Osteocyte (in vitro differentiated cells): ENCODE measurements at places on chromosomes 16 and 17. TPM values are rescaled to one million over a fixed set of nuclear protein-coding genes. Genes with fewer than 3 reads are reported as not detected.
A peak's percentile ranks its signal among the peaks of the same experiment; 100 is the strongest.

GRCh38 chr17:37659925-37660324 lies 16.7 kb upstream of the DDX52 start:
- H3K4me1 ChIP-seq, result no peaks in the 10 kb centered on the region
- no peak overlapping the region for H3K4me3 ChIP-seq
- no peaks in the 10 kb centered on the region for H3K27me3 ChIP-seq
- H3K27ac ChIP-seq, result no peak overlapping the region

DNA sequence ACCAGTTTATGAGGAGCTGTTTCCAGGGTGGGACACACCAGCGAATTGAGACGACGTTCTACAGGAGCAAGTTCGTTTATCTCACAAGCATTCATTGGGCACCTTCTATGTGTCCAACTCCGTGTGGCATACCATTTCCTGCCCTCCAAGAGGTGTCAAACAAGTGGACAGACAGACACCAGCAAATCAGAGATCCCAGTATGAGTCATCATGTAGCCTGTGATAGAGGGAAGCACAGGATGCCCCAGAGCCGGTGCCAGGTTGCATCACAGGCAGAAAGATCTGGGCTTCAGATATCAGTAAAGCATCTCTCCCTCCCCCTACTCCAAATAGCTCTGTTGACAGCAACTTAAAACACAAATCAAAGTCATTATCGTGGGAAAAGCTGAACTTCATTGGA lies 31.8 kb upstream of the MAF start:
- no peaks in the 10 kb centered on the region for H3K27me3 ChIP-seq
- H3K36me3 ChIP-seq, result no peaks in the 10 kb centered on the region
- H3K27ac ChIP-seq, result no peak overlapping the region
- H3K4me3 ChIP-seq, result no peak overlapping the region
- peaks cover 9% of the 10 kb centered on the region for H3K4me1 ChIP-seq
- no peak for DNase-seq

DNA sequence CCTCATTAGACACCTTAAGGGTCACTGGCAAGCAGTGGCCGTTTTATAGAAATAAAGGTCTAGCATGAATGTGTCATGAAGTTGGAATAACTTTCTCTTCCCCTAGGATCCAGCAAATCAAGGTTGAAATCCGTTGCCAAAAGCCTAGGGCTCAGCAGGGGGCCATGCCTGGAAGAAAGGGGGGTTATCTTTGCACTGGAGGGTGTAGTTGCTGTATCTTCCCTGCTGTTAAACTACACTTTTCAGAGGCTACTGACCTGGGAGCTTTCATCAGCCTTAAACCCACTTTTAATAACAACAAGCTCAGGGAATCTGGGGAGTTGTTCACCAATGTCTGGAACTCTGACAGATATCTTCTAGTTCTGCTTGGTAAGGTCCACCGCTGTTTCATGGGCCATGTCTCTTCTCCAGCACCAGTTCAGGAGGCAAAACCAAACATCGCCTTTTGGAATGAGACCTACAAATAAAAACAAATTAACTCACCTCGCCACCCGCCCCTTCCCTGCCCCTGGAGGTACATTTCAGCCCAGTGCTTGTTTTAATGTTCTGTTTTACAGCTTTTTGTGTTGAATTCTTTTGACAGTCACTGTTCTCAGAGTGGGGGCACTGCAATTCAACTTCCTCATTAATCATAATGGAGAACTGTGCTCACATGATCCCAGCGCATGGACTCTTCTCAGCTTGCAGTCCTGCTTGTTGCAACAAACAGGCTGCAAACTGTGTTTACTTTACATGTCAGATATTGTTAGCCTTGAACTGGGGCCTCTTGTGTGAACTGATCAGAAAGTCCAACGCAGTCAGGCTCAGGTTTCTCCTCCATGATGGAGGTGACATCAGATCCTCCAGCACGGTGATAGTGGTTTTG lies 508.7 kb downstream of the KCNJ2 start:
- no peaks in the 10 kb centered on the region for H3K4me1 ChIP-seq
- DNase-seq, result no peak
- H3K4me3 ChIP-seq, result no peak overlapping the region
- no peak overlapping the region for H3K27ac ChIP-seq

DNA sequence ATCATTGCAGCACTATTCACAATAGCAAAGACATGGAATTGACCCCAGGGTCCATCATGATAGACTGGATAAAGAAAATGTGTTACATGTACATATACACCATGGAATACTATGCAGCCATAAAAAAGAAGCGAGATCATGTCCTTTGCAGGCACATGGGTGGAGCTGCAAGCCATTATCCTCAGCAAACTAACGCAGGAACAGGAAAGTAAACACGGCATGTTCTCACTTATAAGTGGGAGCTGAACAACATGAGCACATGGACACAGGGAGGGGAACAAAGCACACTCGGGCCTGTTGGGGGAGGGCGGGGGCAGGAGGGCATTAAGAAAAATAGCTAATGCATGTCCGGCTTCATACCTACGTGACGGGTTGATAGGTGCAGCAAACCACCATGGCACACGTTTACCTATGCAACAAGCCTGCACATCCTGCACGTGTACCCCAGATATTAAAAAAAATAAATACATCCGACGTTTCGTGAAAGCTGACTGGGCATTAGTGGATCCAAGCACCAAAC lies 28.9 kb downstream of the ZNF778 start:
- H3K36me3 ChIP-seq, result no peaks in the 10 kb centered on the region
- H3K4me1 ChIP-seq, result peaks cover 9% of the 10 kb centered on the region
- no peak overlapping the region for H3K27ac ChIP-seq
- DNase-seq, result no peak

DNA sequence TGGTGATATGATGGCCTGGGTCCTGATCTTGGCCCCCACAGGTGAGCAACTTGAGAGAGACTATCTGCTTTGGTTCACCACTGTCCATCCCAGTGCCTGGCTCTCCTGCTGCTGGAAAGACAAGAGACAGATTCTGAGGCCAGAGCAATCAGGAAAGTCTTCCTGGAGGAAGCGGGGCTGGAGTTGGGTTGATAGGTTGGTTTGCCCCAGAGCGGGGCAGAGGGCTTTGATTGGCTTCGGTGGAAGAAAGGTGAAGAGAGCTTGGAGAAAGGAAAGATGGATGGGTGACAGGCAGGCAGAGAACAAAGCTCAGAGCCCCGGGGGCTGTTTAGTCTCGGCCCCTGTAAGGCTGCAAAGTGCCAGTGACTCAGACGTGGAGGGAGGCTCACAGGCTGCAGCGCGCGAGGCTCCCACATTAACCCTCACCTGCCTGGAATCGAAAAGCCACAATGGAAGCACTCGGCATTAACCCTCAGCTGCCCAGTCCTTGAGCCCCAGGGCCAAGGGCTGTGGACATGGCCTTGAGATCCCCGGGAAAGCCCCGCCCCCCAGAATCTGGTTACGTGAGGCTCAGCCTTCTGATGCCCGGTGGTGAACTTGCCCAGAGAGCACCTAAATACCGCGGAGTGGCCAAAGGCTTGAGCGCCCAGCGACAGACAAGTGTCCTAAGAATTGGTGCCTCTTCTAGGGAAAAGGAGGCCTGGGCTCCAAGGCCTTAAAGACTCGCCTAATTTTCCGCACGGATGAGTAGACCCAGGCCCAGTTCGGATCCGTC lies 996 bp upstream of the CPNE2 start:
- DNase-seq, result no peak
- H3K4me3 ChIP-seq, result peak overlapping the region; percentile 71
- H3K36me3 ChIP-seq, result no peaks in the 10 kb centered on the region
- H3K27me3 ChIP-seq, result no peaks in the 10 kb centered on the region
- H3K27ac ChIP-seq, result peak overlapping the region; percentile 72

- H3K27ac ChIP-seq, result peak overlapping the region; percentile 81
- peaks cover 2% of the 10 kb centered on the region for H3K36me3 ChIP-seq
- no peaks in the 10 kb centered on the region for H3K27me3 ChIP-seq
- peak overlapping the region; percentile 17 for H3K4me3 ChIP-seq
- peaks cover 31% of the 10 kb centered on the region for H3K4me1 ChIP-seq
Observed at GRCh38 chr16:84532291-84532724, 27.8 kb upstream of the MEAK7 start.

DNA sequence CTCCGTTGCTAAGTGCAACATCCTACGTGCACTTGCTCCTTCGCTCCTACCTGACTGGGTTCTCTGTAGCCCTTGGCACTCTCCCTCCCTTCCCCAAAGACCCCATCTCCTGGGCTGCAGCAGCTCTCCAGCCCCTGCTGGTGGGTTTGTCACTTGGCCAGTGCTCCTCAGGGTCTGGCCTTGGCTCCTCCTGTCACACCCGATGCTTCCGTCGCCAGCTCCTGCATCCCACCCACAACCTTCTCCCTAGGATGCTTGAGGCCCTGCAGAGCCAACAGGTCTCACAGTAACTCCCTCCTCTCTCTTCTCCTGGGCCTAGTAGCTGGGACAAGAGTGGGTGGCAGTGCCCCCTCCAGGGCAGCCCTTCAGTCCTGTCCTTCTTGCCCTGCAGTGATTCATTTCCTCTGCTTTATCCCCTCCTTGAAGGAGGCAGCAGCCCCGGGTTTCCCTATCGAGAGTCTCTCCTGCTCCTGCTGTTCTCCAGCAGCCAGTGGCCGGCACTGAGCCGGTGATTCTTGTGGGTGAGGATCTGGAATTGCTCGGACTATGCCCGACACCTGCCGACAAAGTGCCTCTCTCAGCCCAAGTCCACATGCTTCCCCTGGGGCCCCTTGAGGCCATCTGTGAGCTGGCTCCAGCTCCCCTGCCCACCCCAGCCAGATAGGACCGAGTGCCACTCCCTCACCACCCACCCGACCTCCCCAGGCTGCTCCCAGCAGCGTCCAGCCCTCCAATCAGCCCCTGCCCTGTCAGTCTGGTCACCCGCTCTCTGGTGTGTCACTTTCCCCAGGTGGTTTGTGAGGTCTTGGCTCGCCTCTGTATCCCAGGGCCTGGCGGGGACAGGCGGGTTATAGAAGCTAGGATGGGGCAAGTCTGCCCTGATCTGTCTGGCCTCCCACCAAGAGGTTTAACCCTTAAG lies 3.8 kb downstream of the LITAFD start:
- peaks cover 16% of the 10 kb centered on the region for H3K4me1 ChIP-seq
- H3K4me3 ChIP-seq, result no peak overlapping the region
- no peak for DNase-seq
- no peaks in the 10 kb centered on the region for H3K27me3 ChIP-seq

DNA sequence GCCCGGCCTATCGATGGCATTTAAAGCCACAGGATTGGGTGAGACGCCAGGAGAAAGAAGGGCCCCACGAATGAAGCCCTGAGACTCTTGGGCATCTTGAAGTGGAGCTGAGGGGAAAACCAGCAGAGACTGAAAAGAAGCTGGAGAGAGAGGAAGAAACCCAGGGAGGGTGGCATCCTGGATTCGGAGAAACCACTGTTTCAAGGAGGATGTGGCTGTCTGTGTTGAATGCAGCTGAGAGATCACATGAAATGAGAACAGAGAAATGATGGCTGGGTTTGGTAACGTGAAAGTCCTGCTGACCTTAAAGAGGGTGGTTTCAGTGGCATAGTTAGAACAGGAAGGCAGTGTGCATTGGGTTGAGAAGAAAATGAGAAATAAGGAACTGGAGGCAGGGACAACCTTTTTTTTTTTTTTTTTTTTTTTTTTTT lies 3.8 kb downstream of the TNFSF12 start:
- peaks cover 14% of the 10 kb centered on the region for H3K4me1 ChIP-seq
- H3K27ac ChIP-seq, result no peak overlapping the region
- no peak for DNase-seq

DNA sequence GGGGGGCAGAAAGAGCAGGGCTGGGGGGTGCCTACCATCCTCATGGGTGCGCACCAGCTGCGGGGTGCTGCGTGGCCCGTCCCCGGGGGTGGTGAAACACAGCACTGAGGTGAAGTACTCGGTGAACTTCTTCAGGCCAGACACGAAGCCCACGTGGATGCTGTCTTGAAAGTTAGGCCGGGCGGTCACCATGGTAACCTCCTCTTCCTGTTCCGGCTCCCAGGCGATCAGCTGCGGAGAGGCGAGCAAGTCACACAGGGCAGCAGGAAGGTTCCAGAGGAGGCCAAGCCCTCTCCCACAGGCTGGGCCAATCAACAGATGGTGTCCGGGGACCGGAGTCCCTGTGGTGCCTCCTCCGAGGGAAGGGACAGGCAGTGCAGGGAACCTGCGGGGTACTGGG lies 90.1 kb upstream of the CDC42EP4 start:
- DNase-seq, result no peak
- H3K27ac ChIP-seq, result no peak overlapping the region
- H3K27me3 ChIP-seq, result no peaks in the 10 kb centered on the region
- H3K4me3 ChIP-seq, result no peak overlapping the region
- peaks cover 14% of the 10 kb centered on the region for H3K36me3 ChIP-seq
- H3K4me1 ChIP-seq, result peaks cover 9% of the 10 kb centered on the region

- no peak for DNase-seq
- H3K4me3 ChIP-seq, result no peak overlapping the region
- H3K36me3 ChIP-seq, result no peaks in the 10 kb centered on the region
- no peak overlapping the region for H3K27ac ChIP-seq
- no peaks in the 10 kb centered on the region for H3K27me3 ChIP-seq
Observed at GRCh38 chr16:7278636-7279035, 54.0 kb upstream of the RBFOX1 start.

DNA sequence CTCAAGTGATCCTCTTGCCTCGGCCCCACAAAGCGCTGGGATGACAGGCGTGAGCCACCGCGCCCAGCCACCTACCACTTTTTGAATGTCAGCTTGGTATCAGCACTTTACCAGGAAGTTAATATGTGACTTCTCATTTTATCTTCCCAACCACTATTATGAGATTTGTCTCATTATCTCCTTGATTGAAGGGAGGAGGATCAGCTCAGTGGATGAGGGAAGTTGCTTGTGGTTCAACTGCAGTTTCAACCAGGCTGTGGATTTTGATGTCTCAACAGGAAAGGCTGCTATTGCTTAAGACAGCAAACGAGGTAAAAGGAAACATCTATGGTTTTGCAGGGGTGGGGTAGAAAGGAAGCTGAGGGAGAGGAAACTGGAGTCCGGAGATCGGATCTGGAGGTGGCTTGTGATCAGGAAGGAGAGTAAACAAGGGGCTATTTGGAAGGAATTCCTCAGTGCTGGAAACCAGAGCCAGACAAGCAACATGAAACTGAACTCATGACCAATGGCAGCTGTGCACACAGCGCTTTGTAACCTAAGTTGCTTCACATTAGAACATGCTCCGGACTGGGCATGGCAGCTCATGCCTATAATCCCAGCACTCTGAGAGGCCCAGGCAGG lies 180.5 kb downstream of the VPS53 start:
- H3K27ac ChIP-seq, result no peak overlapping the region
- peaks cover 2% of the 10 kb centered on the region for H3K4me1 ChIP-seq
- H3K4me3 ChIP-seq, result no peak overlapping the region
- no peak for DNase-seq
- peaks cover 41% of the 10 kb centered on the region for H3K36me3 ChIP-seq
- no peaks in the 10 kb centered on the region for H3K27me3 ChIP-seq

DNA sequence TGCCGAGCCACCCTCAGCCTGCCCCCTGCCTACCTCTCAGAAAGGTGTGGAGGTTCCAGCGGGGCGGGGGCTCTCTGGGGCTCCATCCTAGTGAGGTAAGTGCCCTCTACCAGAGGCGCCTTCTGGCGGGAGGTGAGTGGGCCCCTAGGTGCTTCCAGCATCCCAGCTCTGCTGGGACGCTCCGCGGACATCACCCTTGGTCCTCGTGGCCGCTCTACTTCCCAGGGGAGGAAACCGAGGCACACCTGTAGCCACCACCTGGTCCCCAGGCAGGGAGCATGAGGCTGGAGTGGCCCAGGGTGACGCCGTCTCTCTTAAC lies 1.4 kb downstream of the MCRIP2 start:
- peak overlapping the region; percentile 61 for H3K4me3 ChIP-seq
- no peaks in the 10 kb centered on the region for H3K27me3 ChIP-seq
- no peak overlapping the region for H3K27ac ChIP-seq
- peaks cover 16% of the 10 kb centered on the region for H3K4me1 ChIP-seq
- no peaks in the 10 kb centered on the region for H3K36me3 ChIP-seq

Gene KCNG4
- total RNA-seq, result not detected in 2 replicates

Gene RILP
- 1.2 and 2.6 TPM in 2 replicates for total RNA-seq

Gene NETO2
- 16.7 and 21.3 TPM in 2 replicates for total RNA-seq

Gene SCRN2
- 25.4 and 25.6 TPM in 2 replicates for total RNA-seq

Gene PLEKHM1
- 41.0 and 41.7 TPM in 2 replicates for total RNA-seq

Gene SGF29
- total RNA-seq, result 20.4 and 29.7 TPM in 2 replicates

Gene MYO15B
- total RNA-seq, result 40.8 and 42.5 TPM in 2 replicates

Gene SCPEP1
- total RNA-seq, result 68.9 and 75.2 TPM in 2 replicates
